ENCODE measurements at places on chromosomes 2 and 18. TPM values are rescaled to one million over a fixed set of nuclear protein-coding genes. Genes with fewer than 3 reads are reported as not detected.

DNA sequence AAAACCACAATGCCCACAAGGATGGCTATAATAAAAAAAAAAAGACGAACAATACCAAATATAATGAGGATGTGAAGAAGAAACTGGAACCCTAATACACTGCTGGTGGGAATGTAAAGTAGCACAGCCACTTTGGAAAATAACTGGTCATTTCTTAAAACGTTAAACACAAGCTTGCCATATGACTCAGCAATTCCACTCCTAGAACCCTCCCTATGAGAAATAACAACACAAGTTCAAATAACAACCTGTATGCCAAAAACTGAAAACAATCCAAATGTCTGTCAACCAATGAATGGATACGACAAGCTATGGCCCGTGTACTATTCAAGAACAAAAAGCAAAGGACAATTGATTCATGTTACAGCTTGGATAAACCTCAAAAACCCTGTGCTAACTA lies 7.0 kb upstream of the ALPK2 start:
- no peak for DNase-seq

DNA sequence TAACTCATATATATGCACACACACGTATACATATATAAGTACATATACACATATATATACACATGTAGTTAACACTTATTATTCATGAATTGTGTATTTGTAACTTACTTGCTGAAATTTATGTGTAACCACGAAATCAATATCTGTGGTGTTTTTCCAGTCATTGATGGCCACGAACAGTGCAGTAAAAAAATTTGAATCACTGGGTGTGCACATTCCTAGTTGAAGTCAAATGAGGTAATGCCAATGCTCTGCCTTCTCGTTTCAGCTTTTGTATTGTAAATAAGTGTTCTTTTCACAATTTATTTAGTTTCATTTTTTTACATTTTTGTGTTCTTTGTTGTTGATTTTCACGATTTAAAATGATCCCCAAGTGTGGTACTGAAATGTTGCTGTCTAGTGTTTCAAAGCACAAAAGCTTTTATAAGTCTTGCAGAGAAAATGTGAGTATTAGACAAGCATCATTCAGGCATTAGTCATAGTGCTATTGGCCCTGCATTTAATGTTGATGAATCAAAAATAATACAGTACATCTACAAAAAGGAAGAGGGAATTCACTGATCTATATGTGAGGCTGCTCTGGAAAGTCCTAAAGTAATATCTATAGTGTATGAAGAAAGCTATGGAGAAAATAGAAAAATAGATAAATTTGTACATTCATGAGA lies 419.0 kb downstream of the DSC3 start:
- no peak for DNase-seq

GRCh38 chr18:2971741-2972552 lies 41.0 kb downstream of the LPIN2 start:
- DNase-seq = peak; percentile 46

DNA sequence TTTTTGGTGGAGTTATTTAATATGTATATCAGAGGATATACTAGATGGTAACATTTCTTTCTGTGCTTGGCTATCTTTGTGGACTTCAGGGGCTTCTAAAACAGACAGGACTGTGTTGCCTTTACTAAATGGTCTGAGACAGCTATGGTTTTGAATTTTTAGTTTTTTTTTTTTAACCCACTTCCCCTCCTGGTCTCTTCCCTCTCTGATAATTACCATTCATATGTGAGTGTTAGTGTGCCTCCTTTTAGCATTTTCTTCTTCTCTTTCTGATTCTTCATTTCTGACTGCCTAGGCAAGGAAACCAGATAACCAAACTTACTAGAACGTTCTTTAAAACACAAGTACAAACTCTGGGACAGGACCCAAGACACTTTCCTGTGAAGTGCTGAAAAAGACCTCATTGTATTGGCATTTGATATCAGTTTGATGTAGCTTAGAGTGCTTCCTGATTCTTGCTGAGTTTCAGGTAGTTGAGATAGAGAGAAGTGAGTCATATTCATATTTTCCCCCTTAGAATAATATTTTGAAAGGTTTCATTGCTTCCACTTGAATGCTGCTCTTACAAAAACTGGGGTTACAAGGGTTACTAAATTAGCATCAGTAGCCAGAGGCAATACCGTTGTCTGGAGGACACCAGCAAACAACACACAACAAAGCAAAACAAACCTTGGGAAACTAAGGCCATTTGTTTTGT lies 52.7 kb downstream of the SMAD4 start:
- DNase-seq = no peak

- no peak for DNase-seq
These were observed 62.4 kb downstream of the SLC5A7 start for GRCh38 chr2:108048752-108049151.

DNA sequence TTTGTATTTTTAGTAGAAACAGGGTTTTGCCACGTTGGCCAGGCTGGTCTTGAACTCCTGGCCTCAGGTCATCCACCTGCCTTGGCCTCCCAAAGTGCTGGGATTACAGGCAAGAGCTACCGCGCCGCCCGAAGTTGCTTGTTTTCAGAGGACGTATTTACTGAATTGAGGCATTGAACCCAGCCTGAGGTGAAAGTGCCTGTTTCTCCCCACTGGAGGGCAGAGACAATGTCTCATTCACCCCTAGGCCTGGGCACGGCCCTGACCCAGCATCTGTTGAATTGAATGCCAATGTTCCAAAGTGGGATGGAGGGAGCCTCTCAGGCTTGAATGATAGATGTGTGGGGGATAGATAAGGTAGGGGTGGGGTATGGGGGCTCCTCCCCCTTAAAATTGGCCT lies 4.5 kb upstream of the TMBIM1 start:
- DNase-seq = no peak

DNA sequence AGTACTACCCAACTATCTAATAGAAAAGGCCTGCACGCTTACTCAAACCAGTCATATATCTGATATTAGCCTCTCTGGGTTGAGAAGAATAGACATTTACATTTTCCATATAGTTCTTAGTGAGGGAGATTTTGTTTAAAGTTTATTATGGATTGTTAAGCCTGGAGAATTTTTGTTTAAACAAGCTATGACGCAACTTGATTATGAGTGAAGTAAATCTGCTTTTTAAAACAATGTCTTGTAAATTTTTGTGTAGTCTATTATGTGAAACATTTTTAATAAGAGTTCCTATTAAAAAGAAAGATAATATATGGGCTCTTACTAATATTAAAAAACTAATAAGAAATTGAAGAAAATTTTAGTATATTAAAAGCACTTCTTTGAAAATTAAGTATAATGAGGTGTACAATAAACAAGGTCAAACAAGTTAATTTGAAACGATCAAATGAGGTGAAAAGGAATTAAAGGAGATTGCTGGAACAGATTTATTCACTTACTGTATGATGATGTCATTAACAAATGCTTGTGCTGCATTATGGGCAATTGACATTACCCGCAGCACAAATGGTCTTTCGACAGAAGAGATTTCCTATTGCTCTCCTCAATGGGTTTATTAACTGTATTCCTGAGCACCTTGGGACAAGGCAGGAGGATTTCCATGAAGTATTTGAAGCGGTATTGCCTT lies 229.2 kb upstream of the SMIM21 start:
- no peak for DNase-seq

- DNase-seq = no peak
These were observed 149.9 kb upstream of the TTC39C start for GRCh38 chr18:23864624-23865023.

DNA sequence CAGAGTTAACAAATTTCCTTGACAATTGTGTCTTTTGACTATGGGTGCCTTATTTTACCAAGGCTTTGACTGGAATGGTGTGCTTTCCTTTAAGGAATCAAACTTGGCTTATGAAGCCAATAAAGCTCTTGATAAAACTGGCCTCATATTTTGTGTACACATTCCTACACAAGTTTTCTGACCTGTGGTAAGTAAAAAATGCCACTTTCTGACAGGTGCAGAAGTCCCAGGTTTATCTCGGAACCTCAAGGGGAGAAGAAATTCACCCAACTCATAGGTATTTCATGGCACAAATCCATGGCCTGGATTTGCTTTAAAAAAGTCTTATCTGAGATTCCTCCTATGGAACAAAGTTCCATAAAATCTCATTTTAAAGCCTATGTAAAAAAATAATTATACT lies 880.6 kb upstream of the LRATD1 start:
- no peak for DNase-seq

GRCh38 chr2:237869343-237870102 lies 10.1 kb downstream of the RAMP1 start:
- peak; percentile 14 for DNase-seq

GRCh38 chr2:161391737-161392506 lies 24.2 kb upstream of the TBR1 start:
- no peak for DNase-seq

Gene SH3BP4
- total RNA-seq = 47.4 TPM

Gene CABYR
- not detected for total RNA-seq
